ENCODE measurements at places on chromosomes 7 and 10. TPM values are rescaled to one million over a fixed set of nuclear protein-coding genes. Genes with fewer than 3 reads are reported as not detected.

DNA sequence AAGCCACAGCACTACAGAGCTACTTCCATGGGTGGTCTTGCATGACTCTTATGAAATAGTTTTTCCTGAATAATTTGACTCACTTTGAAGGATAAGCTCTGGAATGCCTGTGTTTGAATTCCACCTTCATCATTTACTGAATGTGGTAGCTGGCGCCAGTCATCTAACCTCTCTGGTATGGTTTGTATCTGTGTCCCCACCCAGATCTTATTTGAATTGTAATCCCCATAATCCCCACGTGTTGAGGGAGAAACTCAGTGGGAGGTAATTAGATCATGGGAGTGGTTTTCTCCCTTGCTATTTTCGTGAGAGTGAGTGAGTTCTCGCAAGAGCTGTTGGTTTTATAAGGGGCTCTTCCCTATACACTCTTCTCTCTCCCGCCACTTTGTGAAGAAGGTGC is 11.2 kb upstream of the SLC13A1 start:
- no peak for DNase-seq

- no peak for DNase-seq
These were observed 166.8 kb downstream of the SORCS1 start for GRCh38 chr10:106997721-106998120.

DNA sequence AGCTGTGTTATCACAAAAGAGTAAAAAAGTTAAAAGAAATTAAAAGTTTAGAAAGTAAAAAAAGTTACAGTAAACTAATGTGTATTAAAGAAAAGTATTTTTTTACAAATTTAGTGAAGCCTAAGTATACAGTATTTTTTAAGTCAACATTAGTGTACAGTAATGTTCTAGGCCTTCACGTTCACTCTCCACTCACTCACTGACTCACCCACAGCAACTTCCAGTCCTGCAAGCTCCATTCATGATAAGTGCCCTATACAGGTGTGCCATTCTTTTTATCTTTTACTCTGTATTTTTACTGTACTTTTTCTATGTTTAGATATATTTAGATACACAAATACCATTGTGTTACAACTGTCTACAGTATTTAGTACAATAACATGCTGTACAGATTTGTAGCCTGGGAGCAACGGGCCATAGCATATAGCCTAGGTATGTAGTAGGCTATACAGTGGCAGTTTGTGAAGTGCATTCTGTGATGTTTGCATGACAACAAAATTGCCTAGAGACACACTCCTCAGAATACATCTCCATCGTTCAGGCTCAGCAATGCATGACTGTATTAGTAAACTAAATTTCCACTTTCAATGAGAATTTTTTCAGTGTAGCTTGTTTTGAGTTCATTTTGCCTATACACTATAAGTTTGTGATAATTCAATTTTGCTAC is 539.9 kb upstream of the C7orf33 start:
- DNase-seq = no peak

- no peak for DNase-seq
These were observed 18.2 kb downstream of the SLC29A3 start for GRCh38 chr10:71337219-71337701.

- no peak for DNase-seq
These were observed 165.3 kb downstream of the PLXNA4 start for GRCh38 chr7:132410861-132411541.

GIMAP7 gene
- total RNA-seq = not detected
